ENCODE measurements at places on chromosomes 13 and 19. TPM values are rescaled to one million over a fixed set of nuclear protein-coding genes. Genes with fewer than 3 reads are reported as not detected.
A peak's percentile ranks its signal among the peaks of the same experiment; 100 is the strongest.

- peaks cover 21% of the 10 kb centered on the region for H3K4me1 ChIP-seq
- no peaks in the 10 kb centered on the region for H3K36me3 ChIP-seq
- H3K27ac ChIP-seq: peak overlapping the region; percentile 63
- no peak overlapping the region for H3K4me3 ChIP-seq
Observed at GRCh38 chr19:14830702-14831101, 4.3 kb downstream of the OR7A5 start.

GRCh38 chr19:46924874-46925547 is 64.2 kb downstream of the ARHGAP35 start:
- H3K27me3 ChIP-seq: no peaks in the 10 kb centered on the region
- no peak overlapping the region for H3K4me3 ChIP-seq
- peaks cover 5% of the 10 kb centered on the region for H3K4me1 ChIP-seq
- no peak for DNase-seq
- H3K27ac ChIP-seq: no peak overlapping the region
- H3K36me3 ChIP-seq: peaks cover 17% of the 10 kb centered on the region

DNA sequence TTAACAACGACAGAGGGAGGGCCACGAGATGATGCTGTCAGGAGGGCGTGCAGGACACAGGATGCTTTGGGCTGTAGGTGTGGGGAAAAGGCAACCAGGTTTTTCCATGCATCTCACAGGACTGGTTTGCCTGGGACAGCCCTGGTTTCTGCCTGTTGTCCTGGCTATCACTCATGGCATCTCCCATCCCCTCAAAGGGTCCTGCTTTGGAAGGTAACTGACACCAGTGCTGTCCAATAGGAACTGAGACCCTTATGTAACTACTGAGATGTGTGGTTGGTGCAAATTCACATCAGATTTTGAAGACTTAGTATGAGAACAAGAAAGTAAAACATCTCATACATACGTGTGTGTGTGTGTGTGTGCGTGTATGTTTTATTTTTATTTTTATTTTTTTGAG is 144.2 kb downstream of the URI1 start:
- DNase-seq: no peak
- H3K27me3 ChIP-seq: no peaks in the 10 kb centered on the region
- H3K36me3 ChIP-seq: no peaks in the 10 kb centered on the region

- no peak for DNase-seq
- H3K27ac ChIP-seq: no peak overlapping the region
- H3K27me3 ChIP-seq: no peaks in the 10 kb centered on the region
- peaks cover 42% of the 10 kb centered on the region for H3K36me3 ChIP-seq
Observed at GRCh38 chr19:47487551-47488515, 3.8 kb upstream of the KPTN start.

MYO16 gene
- total RNA-seq: 1.1 TPM

DNA sequence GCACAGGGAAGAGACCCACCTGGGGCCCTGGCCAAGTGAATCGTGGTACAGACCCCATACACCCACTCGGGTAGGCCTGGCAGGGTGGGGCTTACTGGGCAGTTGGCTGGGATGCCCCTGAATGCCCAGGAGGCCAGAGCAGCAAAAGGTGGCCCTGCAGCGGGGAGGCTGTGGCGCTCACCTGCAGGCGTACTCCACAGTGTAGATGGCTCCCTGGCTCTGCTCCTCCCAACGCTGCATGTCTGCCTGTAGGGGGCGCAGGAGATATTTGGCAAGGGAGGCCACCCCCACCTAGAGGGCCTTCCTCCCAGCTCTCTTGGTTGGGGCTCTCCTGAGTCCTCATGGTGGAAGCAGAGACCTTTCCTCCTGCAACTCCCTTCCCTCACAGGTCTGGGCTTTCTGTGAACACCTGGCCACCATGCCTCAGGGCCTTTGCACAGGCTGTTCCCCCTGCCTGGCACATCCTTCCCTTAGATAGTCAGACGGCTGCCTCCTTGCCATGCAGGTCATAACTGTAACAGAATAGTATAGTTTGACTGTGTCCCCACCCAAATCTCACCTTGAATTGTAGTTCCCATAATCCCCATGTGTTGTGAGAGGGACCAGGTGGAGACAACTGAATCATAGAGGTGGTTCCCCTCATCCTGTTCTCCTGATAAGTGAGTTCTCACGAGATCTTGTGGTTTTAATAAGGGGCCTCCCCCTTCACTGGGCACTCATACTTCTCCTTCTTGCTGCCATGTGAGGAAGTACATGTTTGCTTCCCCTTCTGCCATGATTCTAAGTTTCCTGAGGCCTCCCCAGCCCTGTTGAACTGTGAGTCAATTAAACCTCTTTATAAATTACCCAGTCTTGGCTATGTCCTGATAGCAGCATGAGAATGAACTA is 5.9 kb downstream of the BORCS8 start:
- no peaks in the 10 kb centered on the region for H3K27me3 ChIP-seq
- H3K4me1 ChIP-seq: peaks cover 18% of the 10 kb centered on the region
- H3K36me3 ChIP-seq: no peaks in the 10 kb centered on the region

DNA sequence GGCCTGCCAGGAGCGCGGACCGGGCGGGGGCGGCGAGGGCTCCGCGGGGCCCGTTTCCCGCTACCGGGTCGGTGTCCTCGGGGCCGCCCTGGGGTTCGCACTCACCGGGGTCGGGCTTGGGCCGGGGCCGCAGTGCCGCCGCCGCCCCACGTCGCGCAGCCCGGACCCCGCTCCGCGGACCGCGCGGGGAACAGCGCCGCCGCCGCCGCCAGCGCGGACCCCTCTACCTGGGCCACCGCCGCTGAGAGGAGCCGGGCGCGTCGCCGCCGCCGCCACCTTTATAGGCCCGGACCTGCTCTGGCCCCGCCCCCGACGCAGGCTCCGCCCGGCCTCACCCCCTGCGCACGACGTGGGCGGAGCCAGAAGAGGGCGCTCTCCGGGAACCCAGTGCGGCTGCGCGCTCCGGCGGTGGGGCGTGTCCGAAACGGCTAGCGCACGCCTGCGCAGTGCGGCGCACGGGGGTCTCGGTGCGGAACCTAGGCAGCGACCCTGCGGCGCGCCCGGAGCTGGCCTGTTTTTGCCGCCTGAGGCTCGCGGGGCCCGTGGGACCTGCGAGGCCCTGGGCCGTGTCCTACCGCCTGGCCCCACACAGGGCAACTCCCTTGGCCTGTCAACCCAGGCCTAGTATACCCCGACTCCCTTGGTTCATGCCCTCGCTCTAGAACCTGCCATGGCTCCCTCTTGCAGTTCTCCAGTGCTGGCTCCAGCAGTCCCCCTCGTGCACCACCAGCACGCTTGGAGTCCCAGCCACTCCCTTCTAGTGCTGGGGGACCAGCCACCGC is at the start of gene MKNK2:
MKNK2 (minus strand) TSS at position 254 of the 782 bp plus-strand sequence. CDS start 393 bp downstream, outside the sequence.
- H3K4me3 ChIP-seq: peak within 1 kb of the TSS; percentile 91
- peak; percentile 92 for DNase-seq
- no peaks in the 10 kb centered on the region for H3K27me3 ChIP-seq
- H3K27ac ChIP-seq: peak within 1 kb of the TSS; percentile 98
- H3K36me3 ChIP-seq: peaks cover 19% of the 10 kb centered on the region

DNA sequence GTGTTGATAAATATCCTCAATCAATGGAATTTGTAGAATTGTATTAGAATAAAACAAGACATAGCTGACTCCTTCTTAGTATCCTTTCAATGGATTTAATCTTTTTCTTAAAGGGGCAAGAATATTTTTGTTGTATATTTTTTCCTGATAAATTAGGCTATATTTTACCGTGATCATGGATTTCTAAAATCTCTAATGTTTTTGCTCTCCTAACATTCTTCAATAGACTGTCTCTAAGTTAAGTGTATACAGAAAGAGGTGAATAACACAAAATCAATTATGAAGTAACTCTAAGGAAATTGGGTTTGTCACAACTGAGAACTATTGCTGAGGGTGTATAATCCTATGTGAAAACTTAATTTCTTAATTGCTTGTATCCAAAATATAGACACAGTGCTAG is at the start of gene OR7E24:
OR7E24 (plus strand) TSS at position 301 of the 400 bp plus-strand sequence. CDS start 114 bp downstream, outside the sequence.
- no peak for DNase-seq
- no peaks in the 10 kb centered on the region for H3K27me3 ChIP-seq
- H3K4me3 ChIP-seq: no peak within 1 kb of the TSS

FPR3 gene
- 20.1 TPM for total RNA-seq

CERS1 gene
- total RNA-seq: 2.6 TPM

DNA sequence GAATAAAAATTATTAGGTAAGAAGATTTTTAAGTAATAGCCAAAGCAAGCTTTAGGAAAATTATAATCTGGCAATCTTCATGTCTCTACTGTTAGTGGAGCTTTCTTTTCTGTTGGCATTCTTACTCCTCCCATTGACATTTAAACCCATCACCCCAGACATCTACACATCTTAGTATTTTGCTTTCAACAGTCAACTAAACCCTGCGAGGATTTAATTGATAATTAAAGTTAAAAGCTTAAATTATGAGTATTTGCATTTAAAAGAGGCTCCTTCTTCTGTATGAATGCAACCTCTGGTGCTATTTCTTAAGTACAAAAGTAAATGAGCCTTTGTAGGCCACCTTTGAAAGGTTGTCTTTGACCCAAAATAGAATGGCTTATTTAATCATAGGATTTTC is 148.1 kb downstream of the DACH1 start:
- no peaks in the 10 kb centered on the region for H3K36me3 ChIP-seq
- H3K4me3 ChIP-seq: no peak overlapping the region
- no peaks in the 10 kb centered on the region for H3K4me1 ChIP-seq
- no peaks in the 10 kb centered on the region for H3K27me3 ChIP-seq
- no peak overlapping the region for H3K27ac ChIP-seq

GRCh38 chr13:63323441-63323840 is 1907.8 kb upstream of the PCDH20 start:
- no peaks in the 10 kb centered on the region for H3K36me3 ChIP-seq
- no peaks in the 10 kb centered on the region for H3K27me3 ChIP-seq
- no peak overlapping the region for H3K27ac ChIP-seq
- DNase-seq: no peak
- H3K4me1 ChIP-seq: peaks cover 6% of the 10 kb centered on the region

DNA sequence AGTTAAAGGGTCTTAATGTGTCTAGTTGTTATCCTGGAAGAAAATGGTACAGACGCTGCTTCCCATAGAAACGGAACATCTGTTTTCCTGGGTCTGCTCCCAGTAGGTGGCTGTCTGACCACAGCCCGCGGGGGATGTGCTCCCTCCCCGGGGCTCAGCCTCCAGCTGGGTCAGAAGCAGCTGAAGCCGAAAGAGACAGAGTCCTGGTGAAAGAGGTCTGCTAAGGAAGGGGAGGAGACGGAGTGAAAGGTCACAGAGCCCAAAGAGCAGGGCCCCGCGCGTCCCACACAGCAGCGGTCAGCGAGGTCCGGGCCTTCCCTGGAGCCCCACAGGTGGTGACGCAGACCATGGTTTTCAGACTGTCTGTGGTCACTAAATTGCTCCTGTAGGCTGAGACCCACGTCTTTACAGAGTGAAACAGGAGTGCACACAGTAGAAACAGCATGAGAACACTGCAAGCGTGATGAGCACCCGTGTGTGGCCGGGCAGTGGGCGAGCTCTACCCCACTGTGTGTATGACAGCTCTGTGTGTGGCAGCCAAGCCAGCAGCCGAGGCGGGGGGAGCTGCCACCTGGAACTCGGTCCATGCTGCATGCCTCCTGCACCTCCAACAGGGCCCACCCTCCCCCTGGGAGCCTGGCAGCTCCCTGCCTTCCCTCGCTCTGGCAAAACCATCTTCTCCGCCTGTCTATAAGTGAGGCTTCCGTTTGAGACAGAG is 52.0 kb upstream of the C13orf46 start:
- H3K36me3 ChIP-seq: peaks cover 8% of the 10 kb centered on the region
- H3K27ac ChIP-seq: peak overlapping the region; percentile 35
- H3K4me1 ChIP-seq: peaks cover 17% of the 10 kb centered on the region
- H3K27me3 ChIP-seq: no peaks in the 10 kb centered on the region

GRCh38 chr13:112724788-112725345 is 35.0 kb downstream of the ATP11A start:
- peak overlapping the region; percentile 78 for H3K27ac ChIP-seq
- no peak for DNase-seq
- H3K4me1 ChIP-seq: peaks cover 26% of the 10 kb centered on the region
- no peaks in the 10 kb centered on the region for H3K27me3 ChIP-seq
- no peak overlapping the region for H3K4me3 ChIP-seq

DNA sequence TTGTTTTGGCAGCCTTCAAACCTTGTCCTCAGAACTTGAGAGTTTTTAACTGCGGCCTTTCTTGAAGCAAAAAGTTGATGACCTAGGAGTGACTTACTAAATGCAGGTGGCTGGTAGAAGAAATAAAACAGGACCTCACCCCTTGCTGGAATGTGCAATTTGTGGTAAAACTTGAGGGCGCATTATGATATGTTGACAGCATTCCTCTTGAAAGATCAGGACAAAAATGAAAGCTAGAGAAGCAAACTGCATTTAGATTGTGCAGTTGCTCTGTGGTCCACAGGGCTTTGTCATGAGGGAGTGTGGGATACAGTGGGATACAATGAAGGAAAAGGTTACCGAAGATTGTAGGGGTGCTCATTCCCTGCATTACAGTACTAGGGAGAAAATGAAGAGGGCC is 504.2 kb downstream of the GPC6 start:
- H3K27me3 ChIP-seq: no peaks in the 10 kb centered on the region
- no peaks in the 10 kb centered on the region for H3K4me1 ChIP-seq
- H3K4me3 ChIP-seq: no peak overlapping the region
- no peak for DNase-seq

DNA sequence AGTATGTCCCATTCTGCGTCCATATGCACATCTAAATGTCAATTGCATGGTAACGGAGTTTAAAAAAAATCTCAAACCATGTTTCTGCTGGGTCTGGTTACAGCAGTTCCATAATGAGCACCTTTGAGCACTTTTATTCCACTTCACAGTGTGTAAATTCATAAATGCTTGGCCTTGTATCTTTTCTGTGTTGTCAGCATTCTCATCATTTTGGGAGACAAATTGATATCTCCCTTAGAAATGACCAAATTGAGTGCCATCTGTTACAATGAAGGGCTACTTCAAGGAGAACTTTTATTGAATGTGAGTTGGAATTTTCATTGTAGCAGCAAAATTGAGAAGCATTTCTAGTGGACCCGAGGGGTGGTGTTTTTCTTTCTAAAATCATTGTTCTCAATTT is 432.9 kb upstream of the PCDH9 start:
- H3K27me3 ChIP-seq: no peaks in the 10 kb centered on the region
- no peak overlapping the region for H3K4me3 ChIP-seq
- H3K36me3 ChIP-seq: no peaks in the 10 kb centered on the region
- no peak overlapping the region for H3K27ac ChIP-seq
- H3K4me1 ChIP-seq: no peaks in the 10 kb centered on the region

- no peaks in the 10 kb centered on the region for H3K27me3 ChIP-seq
- DNase-seq: no peak
- no peak overlapping the region for H3K4me3 ChIP-seq
- no peaks in the 10 kb centered on the region for H3K36me3 ChIP-seq
- H3K27ac ChIP-seq: no peak overlapping the region
Observed at GRCh38 chr13:77515785-77516184, 19.7 kb upstream of the SCEL start.

GPR183 gene
- 4.5 TPM for total RNA-seq

DNA sequence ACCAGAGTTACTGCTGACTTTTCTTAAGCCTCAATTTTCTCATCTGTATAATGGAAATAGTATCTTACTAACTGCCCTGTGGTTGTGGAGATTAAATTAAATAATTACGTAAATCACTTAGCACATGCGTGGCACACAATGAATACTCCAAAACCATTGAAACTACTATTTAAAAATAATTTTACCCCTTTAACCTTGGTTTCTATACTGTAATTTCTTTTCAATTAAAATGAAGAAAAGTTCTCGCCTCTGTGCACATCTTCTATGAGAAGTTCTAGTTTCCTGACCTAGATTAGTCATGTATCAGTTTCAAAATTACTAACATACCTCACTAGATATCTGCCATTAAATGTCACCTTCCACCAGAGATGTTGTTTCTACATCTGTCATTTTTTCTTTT is 5.7 kb downstream of the SLITRK1 start:
- H3K27ac ChIP-seq: no peak overlapping the region
- no peak overlapping the region for H3K4me3 ChIP-seq
- peaks cover 25% of the 10 kb centered on the region for H3K27me3 ChIP-seq
- no peak for DNase-seq
- no peaks in the 10 kb centered on the region for H3K36me3 ChIP-seq
